ENCODE measurements at places on chromosomes 6 and 20. TPM values are rescaled to one million over a fixed set of nuclear protein-coding genes. Genes with fewer than 3 reads are reported as not detected.

DNA sequence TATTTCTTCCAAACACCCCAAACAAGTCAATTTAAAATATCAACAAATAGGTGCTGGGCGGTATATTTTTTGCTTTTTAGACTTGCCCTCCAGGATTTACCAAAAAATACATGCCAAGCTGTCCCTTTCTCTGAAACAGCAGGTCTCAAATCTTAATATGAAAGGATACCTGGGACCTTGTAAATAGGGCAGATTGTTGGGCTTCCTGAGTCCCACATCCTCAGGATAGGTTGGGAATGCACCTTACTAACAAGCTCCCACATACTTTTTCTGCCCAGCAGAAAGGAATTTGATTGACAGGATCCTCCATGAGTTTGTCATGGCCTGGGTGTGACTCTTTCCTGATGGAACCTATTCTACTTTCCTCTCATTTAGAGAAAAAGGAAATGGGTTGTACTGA, 4.9 kb upstream of the SLC24A3 start:
- H3K4me3 ChIP-seq = no peak overlapping the region
- peaks cover 2% of the 10 kb centered on the region for H3K4me1 ChIP-seq
- no peaks in the 10 kb centered on the region for H3K36me3 ChIP-seq
- no peak for DNase-seq
- H3K27ac ChIP-seq = no peak overlapping the region

DNA sequence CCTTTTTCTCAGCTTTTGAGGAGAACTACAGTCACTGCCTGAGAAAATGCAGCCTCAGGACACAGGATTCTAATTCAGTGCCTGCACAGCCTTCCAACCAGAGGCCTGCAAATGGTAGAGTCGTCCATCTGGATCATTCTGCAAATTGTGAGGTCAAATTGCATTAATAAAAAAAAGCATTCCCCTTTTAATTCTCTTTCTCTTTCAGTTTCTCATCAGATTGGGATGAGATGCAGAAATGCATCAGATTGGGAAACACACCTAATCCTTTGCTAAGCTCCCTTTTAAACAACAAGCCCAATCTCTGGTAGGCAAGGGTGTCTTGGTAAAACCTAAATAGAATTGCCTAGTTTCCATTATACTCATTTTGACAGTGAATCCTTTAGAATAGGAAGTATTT, 838.8 kb downstream of the MAFB start:
- H3K36me3 ChIP-seq = no peaks in the 10 kb centered on the region
- no peak overlapping the region for H3K4me3 ChIP-seq
- no peaks in the 10 kb centered on the region for H3K4me1 ChIP-seq
- DNase-seq = no peak

- H3K36me3 ChIP-seq = peaks cover 42% of the 10 kb centered on the region
- no peaks in the 10 kb centered on the region for H3K27me3 ChIP-seq
- H3K27ac ChIP-seq = no peak overlapping the region
- no peak for DNase-seq
Observed at GRCh38 chr6:169780571-169781091, 29.2 kb downstream of the ERMARD start.

- DNase-seq = no peak
- H3K27ac ChIP-seq = no peak overlapping the region
- H3K4me1 ChIP-seq = no peaks in the 10 kb centered on the region
- H3K4me3 ChIP-seq = no peak overlapping the region
- H3K27me3 ChIP-seq = peaks cover 56% of the 10 kb centered on the region
Observed at GRCh38 chr6:148193063-148193680, 149.5 kb upstream of the SASH1 start.

GRCh38 chr6:77055711-77056110, 407.6 kb downstream of the HTR1B start:
- H3K4me3 ChIP-seq = no peak overlapping the region
- no peaks in the 10 kb centered on the region for H3K27me3 ChIP-seq
- DNase-seq = no peak
- no peak overlapping the region for H3K27ac ChIP-seq
- H3K36me3 ChIP-seq = no peaks in the 10 kb centered on the region
- H3K4me1 ChIP-seq = no peaks in the 10 kb centered on the region

GRCh38 chr6:51531623-51532022, 555.8 kb downstream of the PKHD1 start:
- H3K4me1 ChIP-seq = no peaks in the 10 kb centered on the region
- no peaks in the 10 kb centered on the region for H3K36me3 ChIP-seq
- H3K4me3 ChIP-seq = no peak overlapping the region
- no peak for DNase-seq
- no peak overlapping the region for H3K27ac ChIP-seq
- no peaks in the 10 kb centered on the region for H3K27me3 ChIP-seq

DNA sequence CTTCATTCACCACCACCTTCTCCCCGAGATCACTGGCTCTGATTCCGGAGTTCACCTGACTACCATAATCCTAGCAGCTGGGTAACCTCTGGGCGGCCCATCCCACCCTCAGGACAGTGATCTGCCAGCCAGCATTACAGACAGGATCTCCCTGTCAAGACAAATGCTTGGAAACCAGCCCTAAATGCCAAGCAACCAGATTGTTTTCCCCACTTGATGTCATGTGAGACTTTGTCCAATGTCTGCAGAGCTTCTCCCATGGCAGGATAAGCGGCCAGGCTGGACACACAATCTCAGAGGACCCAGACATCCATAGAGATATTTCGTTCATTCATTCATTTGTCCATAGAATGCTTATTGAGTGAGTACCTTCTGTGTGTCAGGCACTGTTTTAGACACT, 32.5 kb downstream of the PDYN start:
- no peaks in the 10 kb centered on the region for H3K36me3 ChIP-seq
- H3K4me3 ChIP-seq = no peak overlapping the region
- H3K27ac ChIP-seq = no peak overlapping the region
- H3K4me1 ChIP-seq = peaks cover 14% of the 10 kb centered on the region
- DNase-seq = no peak

GRCh38 chr6:79076160-79076559, 1.9 kb downstream of the PHIP start:
- H3K27me3 ChIP-seq = no peaks in the 10 kb centered on the region
- peaks cover 48% of the 10 kb centered on the region for H3K4me1 ChIP-seq
- H3K27ac ChIP-seq = peak overlapping the region; percentile 92
- peak overlapping the region; percentile 76 for H3K4me3 ChIP-seq
- peak; percentile 10 for DNase-seq

GRCh38 chr6:139398658-139399057, 24.2 kb upstream of the CITED2 start:
- H3K4me3 ChIP-seq = no peak overlapping the region
- no peak for DNase-seq
- H3K27me3 ChIP-seq = no peaks in the 10 kb centered on the region
- H3K4me1 ChIP-seq = no peaks in the 10 kb centered on the region
- no peak overlapping the region for H3K27ac ChIP-seq

GRCh38 chr20:54029176-54029575, 41.2 kb downstream of the BCAS1 start:
- peaks cover 15% of the 10 kb centered on the region for H3K27me3 ChIP-seq
- no peak overlapping the region for H3K4me3 ChIP-seq
- no peak for DNase-seq
- no peaks in the 10 kb centered on the region for H3K4me1 ChIP-seq
- no peak overlapping the region for H3K27ac ChIP-seq

DNA sequence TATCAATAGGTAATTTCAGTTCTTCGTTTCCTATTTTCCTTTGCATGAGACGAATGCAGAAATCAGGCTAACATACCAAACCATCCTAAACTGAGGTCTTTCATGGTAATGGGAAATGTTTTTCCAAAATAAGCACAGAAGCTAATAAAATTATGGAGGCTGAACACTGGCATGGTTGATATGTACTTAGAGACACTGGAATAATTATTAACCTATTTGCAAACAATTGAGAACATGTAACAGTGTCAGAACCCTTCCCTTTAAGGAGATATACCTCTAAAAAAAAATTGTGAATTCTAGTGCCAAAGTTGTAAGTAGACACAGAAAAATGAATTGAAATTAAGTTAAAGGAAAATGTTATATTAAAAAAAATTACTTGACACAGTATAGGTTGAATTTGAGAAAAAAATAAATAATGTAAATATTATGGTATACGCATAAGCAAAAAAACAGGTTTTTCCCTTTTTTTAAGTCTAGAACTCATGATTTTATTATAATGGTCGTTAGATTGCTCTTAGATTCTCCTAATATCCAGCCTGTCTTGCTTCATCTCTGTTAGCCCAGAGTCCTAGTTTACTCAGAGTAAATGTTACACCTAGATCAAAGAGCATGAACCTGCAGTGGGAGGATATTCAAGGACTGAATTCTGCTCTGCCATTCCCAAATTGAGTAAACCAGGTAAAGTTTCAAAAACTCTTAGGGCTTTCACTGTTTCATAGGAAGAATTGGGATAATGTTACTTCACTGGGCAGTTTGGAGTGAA, 1.7 kb downstream of the SLC17A2 start:
- no peak overlapping the region for H3K4me3 ChIP-seq
- no peak overlapping the region for H3K27ac ChIP-seq
- H3K36me3 ChIP-seq = no peaks in the 10 kb centered on the region
- H3K27me3 ChIP-seq = no peaks in the 10 kb centered on the region

- H3K27me3 ChIP-seq = peaks cover 2% of the 10 kb centered on the region
- no peak for DNase-seq
- peaks cover 38% of the 10 kb centered on the region for H3K4me1 ChIP-seq
- peak overlapping the region; percentile 58 for H3K4me3 ChIP-seq
- peaks cover 3% of the 10 kb centered on the region for H3K36me3 ChIP-seq
- H3K27ac ChIP-seq = no peak overlapping the region
Observed at GRCh38 chr6:25165177-25165576, 114.0 kb upstream of the CARMIL1 start.

- H3K27me3 ChIP-seq = peaks cover 6% of the 10 kb centered on the region
- no peak overlapping the region for H3K27ac ChIP-seq
- H3K4me1 ChIP-seq = no peaks in the 10 kb centered on the region
- no peaks in the 10 kb centered on the region for H3K36me3 ChIP-seq
- no peak overlapping the region for H3K4me3 ChIP-seq
Observed at GRCh38 chr6:13195803-13196202, 132.5 kb downstream of the TBC1D7 start.

DNA sequence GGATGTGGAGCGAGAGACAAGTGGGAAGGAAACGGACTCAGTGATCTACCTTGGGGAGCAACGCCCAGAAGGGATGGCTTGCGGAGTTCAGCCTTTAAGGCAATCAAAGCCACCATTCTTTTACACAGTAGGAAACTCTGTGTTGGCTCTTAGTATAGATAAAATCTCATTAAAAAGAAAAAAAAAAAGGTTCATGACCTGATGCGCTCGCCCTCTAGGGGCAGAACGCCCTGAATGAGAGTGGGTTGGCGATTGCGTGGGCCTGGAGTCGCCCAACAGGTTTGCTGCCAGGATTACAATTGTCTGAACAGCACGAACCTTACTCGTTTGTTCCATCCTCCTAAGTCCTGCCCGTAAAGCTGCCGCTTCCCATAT, 1.2 kb downstream of the TPD52L1 start:
- no peak overlapping the region for H3K27ac ChIP-seq
- peak overlapping the region; percentile 71 for H3K4me3 ChIP-seq
- H3K36me3 ChIP-seq = no peaks in the 10 kb centered on the region
- peak; percentile 52 for DNase-seq
- peaks cover 6% of the 10 kb centered on the region for H3K4me1 ChIP-seq

- H3K27ac ChIP-seq = no peak overlapping the region
- DNase-seq = no peak
- peaks cover 9% of the 10 kb centered on the region for H3K36me3 ChIP-seq
Observed at GRCh38 chr6:143196525-143197225, 136.0 kb downstream of the AIG1 start.

DNA sequence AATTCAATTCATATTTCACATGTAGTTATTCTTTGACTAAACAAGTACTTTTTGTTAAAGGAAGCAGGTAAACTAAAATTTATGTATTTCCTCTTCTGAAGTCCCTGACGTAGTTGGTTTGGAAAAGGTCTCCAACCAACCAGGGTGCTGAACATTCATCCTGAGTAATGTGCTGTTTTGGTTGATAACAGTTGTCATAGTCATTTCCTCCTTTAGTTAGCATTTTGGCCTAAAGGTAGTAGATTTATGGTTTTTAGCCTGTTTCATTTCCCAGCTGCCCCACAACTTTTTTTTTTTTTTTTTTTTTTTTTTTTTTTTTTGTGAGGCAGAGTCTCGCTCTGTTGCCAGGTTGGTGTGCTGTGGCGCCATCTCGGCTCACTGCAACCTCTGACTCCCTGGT, 382.8 kb upstream of the FLRT3 start:
- no peaks in the 10 kb centered on the region for H3K36me3 ChIP-seq
- DNase-seq = no peak
- H3K4me3 ChIP-seq = no peak overlapping the region
- no peaks in the 10 kb centered on the region for H3K4me1 ChIP-seq

DNA sequence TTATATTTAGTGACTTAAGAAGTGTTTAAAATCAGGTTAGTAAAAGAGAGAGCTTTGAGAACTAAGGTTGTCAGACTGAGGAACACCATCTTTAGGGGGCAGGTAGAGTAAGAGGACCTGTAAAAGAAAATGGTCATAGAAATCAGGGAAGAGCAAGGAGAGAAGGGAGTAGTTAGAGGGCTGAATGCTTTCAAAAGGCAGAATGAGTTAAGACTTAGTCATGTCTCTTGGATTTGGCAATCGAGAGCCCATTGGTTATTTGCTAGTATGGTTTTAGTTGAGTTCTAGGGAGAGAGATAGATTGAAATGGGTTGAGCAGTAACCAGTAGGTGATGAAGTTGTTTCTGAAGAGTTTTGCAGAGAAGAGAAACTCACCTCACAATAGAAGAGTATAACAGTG, 51.1 kb downstream of the RALGAPB start:
- H3K27me3 ChIP-seq = no peaks in the 10 kb centered on the region
- peaks cover 2% of the 10 kb centered on the region for H3K4me1 ChIP-seq
- H3K36me3 ChIP-seq = peaks cover 16% of the 10 kb centered on the region
- no peak for DNase-seq

DNA sequence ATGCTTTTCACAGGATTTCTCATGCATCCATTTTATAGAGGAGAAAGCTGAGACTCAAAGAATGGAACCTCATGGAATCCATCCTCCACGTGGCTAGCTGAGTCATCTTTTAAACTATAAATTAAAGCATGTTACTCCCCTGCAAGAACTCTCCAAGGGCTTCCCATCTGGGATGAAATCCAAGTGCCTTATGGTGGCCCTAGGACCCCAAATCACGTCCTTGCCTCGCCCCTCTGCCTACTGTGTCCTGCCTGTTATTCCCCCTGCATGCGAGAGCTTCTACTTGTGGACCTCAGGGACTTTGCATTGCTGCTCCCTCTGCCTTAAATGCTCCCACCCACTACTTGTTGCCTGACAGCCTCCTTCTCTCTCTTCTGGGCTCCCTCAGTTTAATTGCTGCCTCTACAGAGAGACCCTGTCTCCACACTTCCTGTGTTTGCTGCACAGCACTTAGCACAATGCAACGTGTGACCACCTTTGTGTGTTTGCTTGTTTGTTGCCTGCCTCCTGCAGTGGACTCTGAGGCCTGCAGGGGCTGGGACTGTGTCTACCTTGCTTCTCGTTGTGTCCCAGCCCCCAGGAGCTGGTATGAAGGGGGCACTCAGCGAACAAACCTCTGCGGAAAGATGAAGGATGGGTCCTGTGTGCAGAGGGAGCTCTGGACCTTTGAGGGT, 39.4 kb downstream of the TOX2 start:
- H3K27ac ChIP-seq = peak overlapping the region; percentile 25
- DNase-seq = no peak
- peaks cover 72% of the 10 kb centered on the region for H3K4me1 ChIP-seq
- H3K4me3 ChIP-seq = no peak overlapping the region
- H3K27me3 ChIP-seq = peaks cover 6% of the 10 kb centered on the region

TMEM244 gene
- total RNA-seq = not detected

SGK2 gene
- 0.27 TPM for total RNA-seq

DCDC2 gene
- not detected for total RNA-seq

NTSR1 gene
- total RNA-seq = not detected

LY6G6D gene
- total RNA-seq = not detected

SIRPB1 gene
- total RNA-seq = 1.4 TPM

CARMIL1 gene
- 3.9 TPM for total RNA-seq

KCTD20 gene
- total RNA-seq = 32.8 TPM

ADGRF5 gene
- total RNA-seq = not detected

XKR7 gene
- 0.02 TPM for total RNA-seq

SLC12A5 gene
- not detected for total RNA-seq

KCNS1 gene
- 0.48 TPM for total RNA-seq

All from activated naive CD4-positive, alpha-beta T cell treated with anti-CD3 and anti-CD28 coated beads for 36 hours (primary cell).